ENCODE measurements at places on chromosomes 4 and X.

- no peak for DNase-seq
Measured at GRCh38 chrX:16700734-16701133, 11.7 kb downstream of the CTPS2 start.

DNA sequence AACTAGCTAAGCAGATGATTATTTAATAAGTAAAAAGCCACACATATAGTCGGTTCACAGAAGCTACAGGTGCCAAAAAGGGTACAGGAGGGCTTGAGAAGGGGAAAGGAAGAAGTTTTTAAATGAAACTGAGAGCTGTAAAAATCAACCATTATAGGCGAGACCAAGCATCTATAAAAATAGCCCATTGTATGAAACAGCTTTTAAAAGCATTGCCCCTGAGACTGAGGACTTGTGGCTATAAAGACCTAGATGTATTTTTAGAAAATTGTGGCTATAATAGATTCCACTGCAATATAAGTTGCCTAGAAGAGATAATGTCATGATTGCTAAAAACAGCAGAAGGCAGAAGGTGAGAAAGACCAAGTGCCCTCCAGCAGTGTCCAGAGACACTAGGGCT is 15.0 kb upstream of the TTC29 start:
- no peak for DNase-seq

GRCh38 chrX:151676196-151676595 is 19.1 kb upstream of the PRRG3 start:
- no peak for DNase-seq

DNA sequence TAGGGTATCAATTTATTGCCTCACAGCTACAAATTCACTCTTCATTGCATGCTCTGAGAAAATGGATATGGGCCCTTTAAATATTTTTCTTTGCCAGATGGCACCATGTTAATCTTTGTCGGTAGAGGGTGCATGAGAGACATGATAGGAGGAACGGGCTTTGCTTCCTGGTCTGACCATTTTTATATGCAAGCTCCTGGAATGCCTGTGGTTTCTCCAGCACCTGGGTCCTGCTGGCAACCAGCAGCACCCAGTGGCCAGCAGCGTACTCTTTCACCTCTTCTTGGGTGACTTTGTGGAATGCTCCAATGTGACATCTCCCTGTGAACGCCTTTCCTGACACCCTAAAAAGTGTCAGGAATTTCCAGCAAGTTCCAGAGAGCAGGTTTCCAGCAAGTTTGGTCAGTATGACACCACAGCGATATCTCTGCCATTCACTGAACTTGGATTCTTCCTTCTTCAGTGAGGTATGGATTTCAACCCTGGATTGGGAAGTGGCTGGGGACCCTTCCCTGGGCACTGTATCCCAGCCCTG is 140.3 kb upstream of the PGRMC2 start:
- DNase-seq, result no peak

DNA sequence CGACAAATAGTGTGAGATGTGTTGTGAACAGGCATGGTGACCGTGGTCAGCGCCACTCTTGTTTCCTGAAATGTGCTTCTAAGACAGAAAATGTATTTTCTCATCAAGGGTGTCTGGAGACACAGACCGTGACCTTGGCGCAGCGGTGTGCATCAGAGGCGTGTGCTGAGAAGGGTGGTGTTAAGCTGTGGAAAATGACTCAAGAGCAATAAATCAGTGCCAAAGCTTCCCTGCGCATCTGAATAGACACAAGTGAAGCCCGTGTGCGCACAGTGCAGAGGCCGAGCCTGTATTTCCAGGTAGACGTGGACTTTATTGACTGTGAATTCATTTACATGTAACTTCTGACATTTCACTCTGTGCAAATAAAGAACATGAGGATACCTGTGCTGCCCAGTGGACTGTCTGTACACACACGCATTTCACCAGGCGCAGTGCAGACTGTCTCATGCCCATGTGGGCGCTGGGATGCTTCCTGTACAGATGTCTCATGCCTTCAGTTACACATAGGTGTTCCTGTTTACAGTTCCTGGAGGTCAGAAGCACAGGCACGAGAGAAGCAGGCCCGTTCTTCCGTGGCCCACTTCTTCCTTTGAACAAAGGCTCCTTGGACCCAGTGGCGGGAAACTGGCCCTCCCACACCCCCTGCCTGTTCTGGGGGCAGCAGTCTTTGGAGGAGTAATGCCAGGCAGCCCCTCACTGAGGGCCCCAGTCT is 31.9 kb downstream of the NSG1 start:
- no peak for DNase-seq

DNA sequence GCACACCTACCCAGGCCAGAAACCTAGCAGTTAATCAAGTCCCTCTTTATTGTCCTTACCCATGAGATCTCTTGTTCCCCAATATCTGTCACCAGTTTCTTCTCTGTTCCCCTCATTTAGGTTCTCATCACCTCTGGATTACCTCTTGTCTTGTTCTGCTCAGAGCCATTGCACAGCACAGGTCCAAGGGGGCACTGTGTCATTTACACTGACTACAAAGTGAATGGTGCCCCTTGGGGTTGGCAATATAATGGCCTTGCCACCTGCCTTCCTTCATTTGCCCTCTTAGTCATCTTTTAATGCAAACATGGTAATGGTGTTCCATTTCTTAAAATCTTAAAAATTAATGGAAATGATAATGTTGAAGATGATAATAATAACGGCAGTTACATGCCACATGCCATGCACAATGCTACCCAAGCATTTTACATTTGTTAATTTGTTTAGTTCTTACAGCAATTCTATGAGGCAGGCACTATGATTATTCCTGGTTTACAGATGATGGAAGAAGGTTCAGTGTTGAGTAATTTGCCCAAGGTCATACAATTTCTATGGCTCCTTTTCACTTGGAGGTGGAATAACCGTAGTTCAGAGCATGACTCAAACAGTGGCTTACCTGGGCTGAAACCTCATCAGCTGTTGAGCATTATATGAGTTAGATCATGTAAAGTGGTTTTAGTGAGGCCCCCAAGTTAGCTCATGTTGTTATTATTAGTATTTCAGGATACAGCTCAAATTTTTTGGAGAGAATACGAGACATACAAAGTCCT is 117.9 kb downstream of the RASL11B start:
- DNase-seq, result no peak

DNA sequence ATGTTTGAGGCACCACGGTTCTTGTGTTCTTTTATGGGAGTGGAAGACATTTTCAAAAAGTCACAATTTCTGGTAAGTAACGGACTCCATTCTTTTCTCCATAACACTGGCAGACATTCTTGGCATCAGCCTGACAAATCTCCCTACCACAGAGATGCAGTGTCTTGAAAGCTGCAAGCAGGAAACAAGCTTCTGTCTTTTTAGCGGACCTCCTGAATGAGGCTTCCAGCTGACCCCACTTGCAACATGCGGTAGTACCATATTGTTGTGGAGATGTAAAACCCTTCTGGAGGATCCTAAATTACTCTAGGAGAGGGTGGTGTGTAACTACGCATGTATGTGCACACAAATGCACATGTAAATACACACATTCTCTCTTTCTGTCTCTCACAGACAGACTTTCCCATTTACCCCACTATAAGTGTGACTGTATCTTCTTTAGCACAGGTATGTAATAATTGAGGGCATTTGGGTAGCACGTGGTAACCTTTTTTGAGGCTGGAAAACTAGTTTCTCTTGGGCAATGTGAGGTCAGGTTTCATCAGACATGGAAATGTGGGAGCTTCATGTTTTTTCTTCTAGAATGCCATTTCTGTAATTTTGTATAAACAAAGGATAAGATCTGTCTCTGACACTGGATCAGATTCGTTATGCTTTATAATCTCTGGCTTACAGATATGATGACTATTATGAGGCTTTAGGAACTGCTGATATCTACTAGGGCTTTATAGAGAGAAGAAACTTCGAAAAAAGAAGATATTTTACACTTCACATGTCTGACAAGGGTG is 130.1 kb downstream of the MGST2 start:
- DNase-seq, result no peak

DNA sequence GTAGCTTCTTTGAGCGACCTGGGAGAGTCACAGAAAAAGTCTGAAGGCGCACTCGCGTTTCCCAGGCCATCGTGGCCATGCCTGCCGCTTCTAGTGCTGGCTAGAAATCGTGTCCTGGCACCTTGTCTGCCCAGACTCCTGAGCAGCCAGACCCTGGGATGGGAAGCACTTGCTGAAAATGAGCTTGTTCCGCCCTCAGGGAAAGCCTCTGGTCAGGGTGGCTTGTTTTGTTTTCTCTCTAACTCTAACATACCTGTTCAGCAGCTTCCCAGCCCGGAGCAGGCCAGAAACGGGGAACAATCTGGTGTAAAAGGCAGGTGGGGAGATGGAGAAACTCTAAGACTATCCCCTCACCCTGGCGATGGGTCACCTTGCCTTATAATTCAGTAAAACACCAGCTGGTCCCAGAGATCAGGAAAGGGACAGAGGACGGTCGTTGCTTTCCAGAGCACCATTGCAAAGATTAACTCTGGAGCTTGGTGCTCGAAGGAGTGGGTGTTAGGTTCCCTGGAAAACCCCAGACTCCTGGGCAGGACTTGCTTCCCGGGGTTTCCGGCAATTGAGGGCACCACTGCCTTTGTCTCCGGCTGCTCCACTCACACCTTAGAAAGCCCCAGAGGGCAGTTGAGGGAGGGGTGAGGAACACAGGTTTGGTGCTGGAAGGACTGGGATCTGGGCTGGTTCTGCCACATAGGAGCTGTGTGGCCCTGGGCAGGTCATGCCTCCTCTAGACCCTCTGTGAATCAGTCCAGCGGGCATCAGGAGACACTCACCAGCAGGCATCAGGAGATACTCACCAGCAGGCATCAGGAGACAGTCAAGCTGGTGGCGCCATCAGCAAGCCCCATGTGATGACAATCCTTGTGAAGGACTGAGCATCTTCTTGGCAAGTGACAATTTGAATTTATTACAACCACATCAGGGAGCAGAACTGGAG is 4.5 kb upstream of the SH3TC1 start:
- no peak for DNase-seq

DNA sequence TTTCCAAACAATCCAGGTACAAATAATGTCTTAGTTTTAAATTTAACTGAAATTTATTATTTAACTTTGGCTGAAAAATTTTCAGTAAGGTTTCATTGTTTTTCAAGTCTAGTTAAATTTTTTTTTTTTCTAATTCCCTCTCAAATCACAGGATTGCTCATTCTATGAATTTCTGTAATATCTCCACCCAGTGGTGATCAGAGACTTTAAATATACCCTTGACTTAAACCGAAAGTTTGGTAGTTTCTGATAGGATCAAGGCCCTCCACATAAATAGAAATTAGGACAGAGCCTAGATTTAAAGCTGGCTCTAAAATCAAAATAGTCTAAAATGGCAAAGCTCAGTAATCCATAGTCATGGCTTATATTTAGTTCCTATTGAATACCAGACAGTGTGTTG is 175.4 kb downstream of the TBCK start:
- DNase-seq, result no peak

GRCh38 chrX:72539822-72540221 is 32.8 kb downstream of the HDAC8 start:
- no peak for DNase-seq

GRCh38 chr4:3320361-3321023 is 27.7 kb downstream of the RGS12 start:
- DNase-seq, result no peak

GRCh38 chrX:121869876-121870477 is 822.6 kb downstream of the GLUD2 start:
- no peak for DNase-seq

- DNase-seq, result no peak
Measured at GRCh38 chr4:107577743-107578142, 142.3 kb downstream of the PAPSS1 start.

DNA sequence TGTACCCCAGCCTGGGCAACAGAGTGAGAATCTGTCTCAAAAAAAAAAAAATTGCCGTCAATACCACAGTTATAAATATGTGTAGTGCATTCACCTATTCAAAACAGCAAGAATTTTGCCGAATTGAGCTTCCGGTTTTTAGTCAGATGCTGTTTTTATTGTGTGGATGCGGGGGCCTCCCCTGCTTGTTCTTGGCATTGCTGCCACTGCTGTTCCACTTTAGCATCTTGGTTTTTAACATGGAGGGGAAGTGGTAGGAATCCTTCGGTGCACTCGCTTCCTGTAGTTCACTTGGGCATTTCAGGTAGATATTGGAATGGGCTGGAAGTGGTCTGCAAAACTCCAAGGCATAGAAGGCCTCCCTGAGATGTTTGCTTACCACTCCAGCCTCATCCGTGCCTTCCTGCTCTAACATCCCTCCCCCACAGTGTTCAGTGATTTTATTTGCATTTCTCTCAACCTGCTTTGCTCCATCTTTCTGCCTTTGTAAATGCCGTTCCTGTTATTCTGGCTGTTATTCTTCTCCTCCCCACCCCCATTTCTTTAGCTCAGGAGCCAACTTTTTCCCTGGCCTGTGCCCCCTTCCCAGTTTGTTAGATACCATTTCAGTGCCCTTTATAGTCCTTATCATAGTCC is 25.5 kb downstream of the MOB1B start:
- DNase-seq, result no peak

- DNase-seq, result no peak
Measured at GRCh38 chr4:169383724-169384123, 113.0 kb upstream of the SH3RF1 start.

DNA sequence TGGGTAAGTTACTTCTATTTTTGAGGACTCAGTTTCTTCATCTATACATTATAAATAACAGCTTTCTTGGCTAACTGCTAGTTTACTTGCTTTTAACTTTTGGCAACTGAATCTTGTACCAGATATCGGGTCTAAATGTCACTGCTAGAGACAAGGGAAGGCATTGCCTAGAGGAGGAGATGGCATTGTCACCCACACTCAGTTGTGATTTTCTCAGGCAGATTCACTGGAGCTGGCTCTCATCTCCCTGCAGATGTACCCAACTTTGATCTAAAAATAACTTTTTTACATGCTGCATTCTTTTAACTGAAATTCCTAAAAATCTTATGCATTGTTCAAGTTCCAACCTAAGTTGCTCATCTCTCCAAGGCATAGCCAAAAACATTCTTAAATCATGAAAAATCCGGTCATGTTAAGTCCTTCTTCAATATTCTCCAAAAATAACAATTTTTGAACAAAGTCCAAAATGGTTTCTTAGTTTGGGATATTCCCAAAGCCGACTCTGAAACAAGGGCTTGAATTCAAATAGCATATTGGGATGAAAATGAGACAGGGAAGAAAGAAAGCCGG is 469.0 kb upstream of the BOD1L1 start:
- DNase-seq, result no peak

DNA sequence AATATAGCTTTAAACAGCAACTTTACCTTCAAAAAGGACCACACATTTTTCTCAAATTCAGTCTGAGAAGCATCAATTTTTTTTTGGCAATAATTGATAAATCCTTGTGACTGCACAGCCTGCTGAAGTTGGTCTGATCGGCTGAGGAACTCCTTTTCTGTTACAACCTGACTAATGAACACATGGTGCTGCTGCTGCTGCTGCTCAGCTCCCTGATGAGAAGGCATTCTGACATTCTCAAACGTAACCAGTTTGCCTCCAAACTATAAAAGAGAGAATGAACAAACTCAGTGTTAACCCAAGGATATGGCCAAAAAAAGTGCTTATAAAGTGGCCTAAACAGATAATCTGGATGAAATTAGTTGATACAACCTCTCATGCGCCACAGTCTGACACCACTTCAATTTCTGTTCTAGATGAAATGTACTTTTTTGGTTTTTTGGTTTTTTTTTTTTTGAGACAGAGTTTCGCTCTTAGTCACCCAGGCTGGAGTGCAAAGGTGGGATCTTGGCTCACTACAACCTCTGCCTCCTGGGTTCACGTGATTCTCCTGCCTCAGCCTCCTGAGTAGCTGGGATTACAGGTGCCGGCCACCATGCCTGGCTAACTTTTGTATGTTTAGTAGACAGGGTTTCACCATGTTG is 26.5 kb downstream of the SEC31A start:
- no peak for DNase-seq

GRCh38 chr4:169417629-169418282 is 147.0 kb upstream of the SH3RF1 start:
- DNase-seq, result no peak

Measured in NCI-H1105 treated with DMSO at 0.1 percent for 48 hours (cell line).